ENCODE measurements at places on chromosomes 6 and 20. TPM values are rescaled to one million over a fixed set of nuclear protein-coding genes. Genes with fewer than 3 reads are reported as not detected.

DNA sequence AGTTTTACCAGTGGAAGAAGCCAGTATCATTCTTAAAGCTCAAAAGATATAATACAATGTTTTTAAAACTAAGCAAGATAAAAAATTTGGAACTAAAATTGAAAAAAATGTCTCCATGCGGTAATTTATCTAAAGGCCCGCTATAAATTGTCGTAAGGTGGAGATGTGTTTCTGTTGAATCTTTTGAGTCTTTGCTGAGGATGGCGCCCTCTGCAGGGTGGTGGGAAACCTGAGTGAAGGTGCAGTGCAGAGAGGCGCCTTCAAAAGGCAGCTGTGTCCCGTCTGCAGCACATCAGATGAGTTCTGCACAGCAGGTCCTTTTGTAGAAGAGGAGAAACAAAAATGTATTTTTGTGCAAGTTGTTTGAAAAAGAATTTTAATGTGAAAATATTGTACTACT is 29.4 kb upstream of the KIF25 start:
- no peak for DNase-seq

GATA5 gene
- total RNA-seq, result not detected

ZSCAN9 gene
- total RNA-seq, result 34.9 TPM

PKIB gene
- not detected for total RNA-seq

DNA sequence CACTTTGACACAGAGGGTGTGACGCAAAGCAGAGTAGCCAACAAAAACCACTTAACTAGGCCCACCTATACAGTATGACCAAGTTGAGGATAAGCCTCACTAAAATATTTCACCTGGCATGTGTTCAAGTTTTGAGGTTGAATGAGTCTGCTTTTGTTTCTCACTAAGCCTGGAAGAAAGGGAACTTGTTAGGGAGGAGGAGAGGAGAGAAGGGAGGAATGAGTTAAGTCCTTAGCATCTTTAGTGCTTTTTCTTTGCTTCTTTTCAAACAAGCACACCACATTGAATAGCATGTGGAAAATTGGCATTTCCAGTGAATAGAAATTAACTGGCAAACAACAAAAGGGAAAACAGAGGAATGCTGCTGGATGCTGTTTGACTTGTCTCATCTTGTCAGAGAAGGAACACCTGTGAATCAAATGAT is 461.9 kb downstream of the GJA1 start:
- no peak for DNase-seq

GRCh38 chr20:34403908-34404307 is 40.8 kb downstream of the ITCH start:
- DNase-seq, result no peak

VSTM2L gene
- total RNA-seq, result 14.1 TPM

- no peak for DNase-seq
These were observed 2.2 kb downstream of the QKI start for GRCh38 chr6:163416557-163417253.

DNA sequence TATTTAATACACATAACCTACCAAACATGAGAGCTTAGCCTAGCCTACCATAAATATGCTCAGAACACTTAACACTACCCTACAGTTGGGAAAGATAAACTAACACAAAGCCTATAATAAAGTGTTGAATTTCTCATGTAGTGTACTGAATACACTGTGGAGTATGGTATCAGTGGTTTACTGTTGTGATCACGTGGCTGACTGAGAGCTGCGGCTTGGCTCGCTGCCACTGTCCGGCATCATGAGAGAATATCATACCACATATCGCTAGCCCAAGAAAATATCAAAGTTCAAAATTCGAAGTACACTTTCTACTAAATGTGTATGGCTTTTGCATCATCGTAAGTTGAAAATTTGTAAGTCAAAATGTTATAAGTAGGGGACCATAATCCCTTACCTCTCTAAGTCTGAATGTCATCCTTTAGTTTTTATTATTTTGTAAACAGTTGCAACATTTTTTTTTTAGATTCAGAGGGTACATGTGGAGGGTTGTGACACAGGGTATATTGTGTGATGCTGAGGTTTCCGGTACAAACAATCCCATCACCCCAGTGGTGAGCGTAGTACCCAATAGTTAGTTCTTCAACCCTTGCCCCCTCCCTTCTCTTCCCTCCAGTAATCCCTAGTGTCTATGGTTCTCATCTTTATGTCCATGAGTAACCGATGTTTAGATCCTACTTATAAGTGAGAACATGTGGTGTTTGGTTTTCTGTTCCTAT is 14.6 kb upstream of the TAAR1 start:
- DNase-seq, result no peak

DNA sequence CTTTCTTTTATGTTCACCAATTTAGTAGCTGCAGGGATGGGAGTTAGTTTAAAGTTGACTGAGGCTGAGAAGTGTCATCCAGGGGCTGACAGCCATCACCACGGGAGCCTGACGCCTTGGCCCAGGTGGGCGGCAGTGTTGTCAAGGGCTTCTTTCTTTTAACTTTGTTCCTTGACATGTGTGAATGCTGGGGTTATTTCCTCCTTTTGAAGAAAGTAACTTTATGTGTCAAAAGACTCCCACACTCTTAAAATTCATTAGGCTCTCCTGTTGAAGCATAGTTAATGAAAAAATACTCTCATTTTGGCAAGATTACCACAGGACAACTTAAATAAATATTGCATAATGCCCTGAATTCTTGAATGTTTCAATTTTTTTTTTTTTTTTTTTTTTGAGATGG is 50.0 kb downstream of the SASH1 start:
- no peak for DNase-seq

GRCh38 chr6:163348789-163349680 is 65.5 kb upstream of the QKI start:
- no peak for DNase-seq

SEMG1 gene
- total RNA-seq, result not detected

GRCh38 chr6:47532981-47533585 is 55.5 kb downstream of the CD2AP start:
- DNase-seq, result no peak

PGBD1 gene
- 13.4 TPM for total RNA-seq

DNA sequence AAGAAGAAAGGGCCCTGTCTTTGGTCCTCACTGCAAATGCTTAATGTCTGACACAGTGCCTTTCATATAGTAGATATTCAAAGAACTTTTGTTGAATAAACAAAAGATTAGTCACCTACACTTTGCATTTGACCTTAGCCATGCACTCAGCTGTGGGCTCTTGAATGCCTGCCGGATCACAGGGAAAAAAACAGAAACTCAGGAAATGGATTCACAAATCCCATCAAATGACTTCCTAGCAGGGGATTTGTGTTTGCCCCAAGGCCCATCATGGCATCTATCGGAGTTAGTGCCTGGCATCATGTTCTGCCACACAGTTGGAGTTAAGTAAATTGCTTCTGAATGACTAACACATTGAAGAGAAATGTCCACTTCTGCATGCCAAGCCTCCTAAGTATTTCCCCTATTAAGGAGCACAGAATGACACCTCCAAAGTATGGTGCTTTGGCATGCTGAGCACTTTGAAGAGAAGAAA is 72.3 kb upstream of the DST start:
- DNase-seq, result peak; percentile 76

TMEM74B gene
- not detected for total RNA-seq

GJA10 gene
- not detected for total RNA-seq

DNA sequence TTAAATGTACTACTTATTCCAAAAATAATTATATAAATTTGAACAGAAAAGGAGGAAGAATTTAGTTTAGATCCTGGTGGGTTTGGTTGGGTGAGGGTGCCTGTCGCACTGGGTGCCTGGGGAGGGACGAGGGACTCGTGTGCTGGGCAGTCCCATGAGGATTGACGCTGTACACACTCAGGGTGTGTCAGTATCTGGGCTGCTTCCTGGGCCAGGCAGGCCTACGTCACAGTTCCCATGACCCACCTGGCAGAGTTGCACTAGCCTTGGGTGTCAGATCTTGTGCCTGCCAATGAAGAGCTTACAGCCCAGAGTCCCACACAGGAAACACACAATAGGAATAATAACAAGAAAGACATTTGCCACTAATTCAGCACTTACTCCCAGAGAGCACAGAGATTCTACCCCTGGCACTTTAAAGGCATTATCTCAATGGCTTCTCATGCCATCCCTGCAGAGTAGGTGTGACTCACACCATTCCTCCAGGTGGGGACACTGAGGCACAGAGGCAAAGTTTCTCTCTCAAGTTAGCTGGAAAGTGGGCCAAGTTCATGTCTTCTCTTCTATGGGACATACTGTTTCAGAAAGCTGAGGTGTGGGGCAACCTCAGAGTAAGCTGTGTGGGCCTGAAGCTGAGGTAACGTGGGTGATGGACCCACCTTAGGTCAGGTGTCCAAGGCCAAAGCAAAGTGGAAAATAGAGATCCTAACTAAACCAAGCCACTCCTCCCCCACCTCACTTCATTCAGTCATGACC is 1.3 kb upstream of the SDCBP2 start:
- DNase-seq, result no peak

HINT3 gene
- total RNA-seq, result 26.2 TPM

GRCh38 chr20:56428410-56428809 is 16.4 kb downstream of the CASS4 start:
- DNase-seq, result no peak

MUCL3 gene
- not detected for total RNA-seq

GRCh38 chr20:11993886-11994461 is 76.3 kb downstream of the BTBD3 start:
- no peak for DNase-seq

Measured in SJSA1 (cell line).